Chondrocyte (in vitro differentiated cells): ENCODE measurements at places on chromosomes 4 and X. TPM values are rescaled to one million over a fixed set of nuclear protein-coding genes. Genes with fewer than 3 reads are reported as not detected.

DNA sequence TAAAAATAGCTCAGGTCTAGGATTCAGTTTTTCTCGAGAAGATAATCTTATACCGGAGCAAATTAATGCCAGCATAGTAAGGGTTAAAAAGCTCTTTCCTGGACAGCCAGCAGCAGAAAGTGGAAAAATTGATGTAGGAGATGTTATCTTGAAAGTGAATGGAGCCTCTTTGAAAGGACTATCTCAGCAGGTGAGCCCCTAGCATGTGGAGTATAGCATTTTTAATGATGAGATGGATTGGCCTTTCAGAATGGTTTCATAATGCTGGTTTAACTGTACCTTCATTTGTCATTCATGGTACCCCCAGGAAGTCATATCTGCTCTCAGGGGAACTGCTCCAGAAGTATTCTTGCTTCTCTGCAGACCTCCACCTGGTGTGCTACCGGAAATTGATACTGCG is 79.4 kb downstream of the SLC10A6 start:
- DNase-seq = no peak
- H3K4me1 ChIP-seq = no peaks in the 10 kb centered on the region
- H3K27ac ChIP-seq = no peak overlapping the region
- H3K36me3 ChIP-seq = peaks cover 26% of the 10 kb centered on the region
- no peak overlapping the region for H3K4me3 ChIP-seq
- no peaks in the 10 kb centered on the region for H3K27me3 ChIP-seq

DNA sequence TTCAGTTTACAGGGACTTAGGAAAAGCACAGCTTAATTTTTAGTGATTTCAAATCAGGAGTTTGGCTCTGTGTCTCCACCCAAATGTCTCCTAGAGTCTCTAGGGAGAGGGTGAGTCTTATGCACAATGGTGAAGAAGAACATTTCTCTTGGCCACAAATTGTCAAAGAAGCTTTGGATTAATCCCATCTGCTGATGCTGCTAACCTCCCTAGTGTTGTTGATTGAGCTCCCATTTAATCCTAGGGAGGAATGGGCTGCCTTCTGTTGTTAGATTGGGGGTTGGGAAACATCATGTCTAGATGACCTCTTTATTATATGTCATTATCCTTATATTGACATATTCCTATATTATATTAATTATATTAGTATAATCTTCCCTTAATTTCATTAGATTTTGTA is 50.0 kb upstream of the PASD1 start:
- no peaks in the 10 kb centered on the region for H3K4me1 ChIP-seq
- no peak for DNase-seq
- H3K27ac ChIP-seq = no peak overlapping the region
- H3K36me3 ChIP-seq = no peaks in the 10 kb centered on the region

- DNase-seq = no peak
- no peaks in the 10 kb centered on the region for H3K4me1 ChIP-seq
- H3K27ac ChIP-seq = no peak within 1 kb of the TSS
- no peak within 1 kb of the TSS for H3K4me3 ChIP-seq
- H3K36me3 ChIP-seq = no peaks in the 10 kb centered on the region
These were observed at the start of gene HEPH for GRCh38 chrX:66163849-66164411. HEPH (plus strand) TSS chrX:66164247; CDS start chrX:66170571, 6,324 bp downstream.

DNA sequence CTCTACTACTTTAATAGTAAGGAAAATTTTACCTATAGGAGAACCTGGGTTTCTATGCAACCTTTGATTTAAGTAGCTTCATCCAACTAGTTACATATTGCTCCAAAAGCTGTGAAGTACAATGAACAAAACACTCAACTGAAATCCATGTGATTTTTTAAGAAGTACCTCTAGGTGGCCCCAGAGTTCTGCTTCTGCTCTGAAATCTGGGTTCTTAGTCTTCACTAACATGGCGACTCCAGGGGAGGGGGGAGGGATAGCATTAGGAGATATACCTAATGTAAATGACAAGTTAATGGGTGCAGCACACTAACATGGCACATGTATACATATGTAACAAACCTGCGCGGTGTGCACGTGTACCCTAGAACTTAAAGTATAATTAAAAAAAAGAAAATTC is 73.4 kb upstream of the MAGEB2 start:
- no peak overlapping the region for H3K4me3 ChIP-seq
- H3K36me3 ChIP-seq = no peaks in the 10 kb centered on the region
- no peak for DNase-seq
- no peak overlapping the region for H3K27ac ChIP-seq

DNA sequence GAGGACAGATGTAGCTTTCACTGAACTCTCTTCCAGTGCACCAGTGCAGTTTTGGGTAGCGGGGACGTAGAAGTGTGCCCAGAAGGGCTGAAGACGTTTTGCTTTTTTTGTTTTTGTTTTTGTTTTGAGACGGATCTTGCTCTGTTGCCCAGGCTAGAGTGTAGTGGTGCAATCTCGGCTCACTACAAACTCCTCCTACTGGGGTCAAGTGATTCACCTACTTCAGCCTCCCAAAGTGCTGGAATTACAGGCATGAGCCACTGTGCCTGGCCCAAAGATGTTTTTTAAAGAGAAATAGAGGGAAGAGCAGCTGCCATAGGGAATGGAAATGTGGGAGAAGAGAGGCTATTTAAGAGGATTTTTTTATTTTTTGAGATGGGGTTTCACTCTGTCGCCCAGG is 74.4 kb upstream of the ACSL1 start:
- H3K36me3 ChIP-seq = no peaks in the 10 kb centered on the region
- H3K27ac ChIP-seq = no peak overlapping the region
- no peak overlapping the region for H3K4me3 ChIP-seq
- no peaks in the 10 kb centered on the region for H3K4me1 ChIP-seq
- H3K27me3 ChIP-seq = peaks cover 6% of the 10 kb centered on the region

GRCh38 chr4:127162741-127163140 is 470.0 kb upstream of the INTU start:
- DNase-seq = no peak
- H3K36me3 ChIP-seq = peaks cover 3% of the 10 kb centered on the region
- H3K27ac ChIP-seq = peak overlapping the region; percentile 68

GRCh38 chrX:67596839-67597790 is 53.3 kb downstream of the AR start:
- no peaks in the 10 kb centered on the region for H3K27me3 ChIP-seq
- no peak overlapping the region for H3K4me3 ChIP-seq
- H3K36me3 ChIP-seq = no peaks in the 10 kb centered on the region
- DNase-seq = no peak
- H3K27ac ChIP-seq = no peak overlapping the region
- peaks cover 11% of the 10 kb centered on the region for H3K4me1 ChIP-seq

- peak; percentile 94 for DNase-seq
- peak overlapping the region; percentile 50 for H3K4me3 ChIP-seq
- H3K4me1 ChIP-seq = peaks cover 12% of the 10 kb centered on the region
- H3K36me3 ChIP-seq = no peaks in the 10 kb centered on the region
- H3K27me3 ChIP-seq = no peaks in the 10 kb centered on the region
These were observed 401 bp downstream of the SOWAHD start for GRCh38 chrX:119758731-119759247.

DNA sequence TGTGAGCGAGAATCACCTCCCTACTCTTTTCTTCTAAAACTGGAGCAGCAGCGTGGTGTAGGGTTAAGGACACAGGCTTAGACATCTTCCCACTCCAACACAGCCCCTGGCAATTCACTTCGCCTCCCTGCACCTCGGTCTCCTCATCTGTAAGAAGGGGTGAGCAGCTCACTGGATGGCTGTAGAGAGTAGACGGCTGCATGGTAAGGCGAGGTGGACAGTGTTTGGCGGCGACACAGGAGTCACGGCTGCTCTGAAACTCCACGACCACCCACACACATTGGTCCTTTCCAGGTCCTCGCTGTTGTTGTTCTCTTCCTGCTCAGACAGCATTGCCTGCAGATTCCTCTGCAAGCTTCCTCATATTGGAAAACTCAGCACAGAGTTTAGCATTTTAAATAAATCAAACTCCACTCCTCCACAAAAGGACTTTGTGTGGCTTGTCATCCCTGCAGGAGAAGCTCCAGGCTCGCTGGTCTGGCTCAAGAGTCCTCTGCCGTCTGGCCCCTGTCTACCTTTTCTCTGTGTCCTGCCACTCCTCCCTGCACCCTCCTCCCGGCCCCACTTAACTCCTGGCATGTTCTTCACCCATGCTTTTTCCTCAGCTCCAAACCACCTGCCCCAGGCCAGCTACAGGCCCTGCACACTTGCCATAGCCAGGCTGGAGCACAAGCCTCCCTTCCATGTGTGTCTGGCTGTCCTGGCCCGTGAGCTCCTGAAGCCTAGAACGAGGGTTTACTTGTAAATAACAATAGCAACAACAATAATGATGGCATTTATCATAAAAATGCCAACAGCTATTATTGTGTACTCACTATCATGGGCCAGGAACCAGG is 41.3 kb upstream of the CRMP1 start:
- DNase-seq = no peak
- peaks cover 45% of the 10 kb centered on the region for H3K27me3 ChIP-seq
- H3K27ac ChIP-seq = no peak overlapping the region
- H3K36me3 ChIP-seq = no peaks in the 10 kb centered on the region

DNA sequence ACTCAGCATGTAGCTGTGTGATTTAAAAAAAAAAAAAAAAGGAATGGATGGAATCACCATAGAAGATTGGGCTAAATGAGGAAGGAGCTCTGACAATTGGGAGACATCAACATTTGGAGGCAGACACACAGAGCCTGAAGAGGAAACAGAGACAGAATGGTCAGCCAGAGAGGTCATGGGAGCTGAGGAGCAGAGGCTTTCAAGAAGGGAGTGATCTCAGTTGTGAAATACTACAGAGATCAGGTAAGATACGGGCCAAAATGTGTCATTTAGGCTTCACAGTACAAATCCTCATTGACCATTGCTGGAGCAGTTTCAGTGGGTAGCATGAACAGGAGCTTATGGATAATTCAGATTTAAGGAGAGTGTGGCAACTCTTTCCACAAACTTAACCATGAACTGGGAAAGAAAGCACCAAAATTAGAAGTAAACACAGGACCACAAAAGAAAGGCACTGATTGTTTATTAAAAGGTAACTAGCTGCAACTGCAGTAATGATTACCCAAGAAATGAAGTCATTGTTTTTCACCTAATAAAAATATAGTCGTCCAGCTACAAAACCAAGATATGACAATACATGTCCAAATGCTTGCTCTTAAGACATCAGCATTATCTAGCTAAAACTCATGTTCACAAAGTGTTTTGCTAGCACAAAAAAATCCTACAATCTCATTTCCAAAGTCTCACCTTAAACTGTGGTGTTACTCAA is 203.2 kb downstream of the DHX15 start:
- no peaks in the 10 kb centered on the region for H3K27me3 ChIP-seq

- H3K4me1 ChIP-seq = no peaks in the 10 kb centered on the region
- no peaks in the 10 kb centered on the region for H3K36me3 ChIP-seq
- H3K4me3 ChIP-seq = no peak overlapping the region
- H3K27me3 ChIP-seq = peaks cover 2% of the 10 kb centered on the region
- no peak overlapping the region for H3K27ac ChIP-seq
These were observed 203.6 kb downstream of the ARHGEF9 start for GRCh38 chrX:63581398-63581797.

DNA sequence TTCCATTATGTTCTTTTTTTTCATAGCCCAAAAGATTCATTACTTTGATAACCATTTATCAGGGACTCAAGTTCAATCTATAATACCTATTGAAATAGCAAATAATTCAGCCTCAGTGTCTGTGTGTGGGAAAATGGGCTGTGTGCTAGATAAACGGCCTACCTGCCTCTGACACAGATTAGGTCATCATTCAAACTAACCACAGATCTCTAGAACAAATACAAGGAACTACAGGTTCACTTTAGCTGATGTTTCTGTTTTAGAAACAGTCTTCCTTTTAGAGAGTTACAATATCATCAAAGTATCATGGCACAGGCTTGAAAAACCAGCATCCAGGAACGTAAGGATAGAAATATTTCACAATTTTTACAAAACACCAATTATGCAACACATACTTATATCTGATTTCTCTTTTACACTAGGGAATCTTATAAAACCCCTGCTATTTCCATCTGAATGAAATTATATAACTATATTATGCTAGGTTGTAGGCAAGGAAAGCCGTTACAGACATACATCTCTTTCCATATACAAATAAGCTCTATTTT is 56.6 kb upstream of the MAB21L2 start:
- no peak overlapping the region for H3K27ac ChIP-seq
- H3K27me3 ChIP-seq = no peaks in the 10 kb centered on the region
- H3K4me1 ChIP-seq = no peaks in the 10 kb centered on the region
- H3K36me3 ChIP-seq = no peaks in the 10 kb centered on the region
- DNase-seq = no peak
- no peak overlapping the region for H3K4me3 ChIP-seq

GRCh38 chr4:3673176-3673575 is 93.0 kb upstream of the ADRA2C start:
- no peak overlapping the region for H3K4me3 ChIP-seq
- peak; percentile 41 for DNase-seq
- no peak overlapping the region for H3K27ac ChIP-seq
- H3K4me1 ChIP-seq = no peaks in the 10 kb centered on the region

DNA sequence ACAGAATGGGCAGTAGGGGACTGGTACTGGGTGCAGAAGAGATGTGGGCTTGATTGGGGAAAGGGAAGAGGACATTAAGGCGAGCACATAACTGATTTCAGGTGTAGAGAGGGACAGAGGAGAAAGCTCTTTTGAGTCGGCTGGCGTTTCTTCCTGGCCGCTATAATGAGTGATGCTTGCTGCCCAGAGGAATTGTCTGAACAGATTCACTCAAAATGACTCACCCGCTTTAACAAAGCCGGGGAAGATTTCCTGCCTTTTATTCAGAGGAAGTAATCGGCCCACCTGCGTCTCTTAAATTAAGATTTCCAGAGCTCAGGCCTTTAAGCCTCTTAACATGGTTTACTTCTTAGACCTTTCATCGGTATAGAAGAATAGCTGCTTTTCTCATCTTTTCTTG is 102.1 kb upstream of the AP1S2 start:
- H3K27ac ChIP-seq = no peak overlapping the region
- H3K36me3 ChIP-seq = no peaks in the 10 kb centered on the region
- no peak for DNase-seq

- H3K27ac ChIP-seq = no peak overlapping the region
- peaks cover 15% of the 10 kb centered on the region for H3K4me1 ChIP-seq
- no peak overlapping the region for H3K4me3 ChIP-seq
These were observed 31.0 kb upstream of the STX18 start for GRCh38 chr4:4572821-4573220.

DNA sequence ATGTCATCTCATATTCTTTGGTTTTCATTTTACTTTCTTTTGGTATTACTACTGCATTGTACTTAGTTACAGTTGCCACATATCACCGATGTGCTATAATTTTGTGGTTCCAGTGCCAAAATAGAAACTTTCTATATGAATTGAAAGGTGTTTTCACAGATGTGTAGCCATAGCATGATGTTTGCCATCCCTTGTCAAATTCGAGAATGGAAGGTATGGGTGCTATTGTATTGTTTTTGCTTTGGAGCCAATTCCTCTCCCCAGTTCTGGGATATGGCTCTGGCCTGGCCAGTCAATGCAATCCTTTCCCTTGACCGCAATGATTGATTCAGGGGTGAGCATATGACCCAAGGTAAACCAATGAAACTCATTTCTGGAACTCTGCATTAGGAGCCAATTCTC is 86.2 kb upstream of the RPS6KA3 start:
- DNase-seq = no peak
- no peaks in the 10 kb centered on the region for H3K4me1 ChIP-seq
- no peaks in the 10 kb centered on the region for H3K36me3 ChIP-seq
- H3K27me3 ChIP-seq = no peaks in the 10 kb centered on the region

Gene AKAP4
- not detected in 3 replicates for total RNA-seq

Gene PABPC1L2B
- total RNA-seq = not detected in 3 replicates

Gene MAGEB4
- total RNA-seq = not detected in 3 replicates

Gene LIN54
- 12.2 to 13.3 TPM (median 12.3 TPM) in 3 replicates for total RNA-seq

Gene PNPLA4
- 11.3 to 14.3 TPM (median 11.4 TPM) in 3 replicates for total RNA-seq

Gene PLK4
- total RNA-seq = 3.1 to 6.8 TPM (median 3.1 TPM) in 3 replicates

Gene GRPR
- 0.17 to 0.23 TPM in 2 of 3 replicates, not detected in the other for total RNA-seq

Gene PDGFRA
- 62.7 to 112 TPM (median 69.6 TPM) in 3 replicates for total RNA-seq

Gene REPS2
- 2.0 to 2.4 TPM (median 2.2 TPM) in 3 replicates for total RNA-seq

Gene GABRA4
- not detected in 3 replicates for total RNA-seq
